ENCODE measurements at places on chromosomes 3 and 15. TPM values are rescaled to one million over a fixed set of nuclear protein-coding genes. Genes with fewer than 3 reads are reported as not detected.

GRCh38 chr3:23068016-23068728 is 135.0 kb upstream of the UBE2E2 start:
- no peak overlapping the region for H3K4me3 ChIP-seq
- no peaks in the 10 kb centered on the region for H3K4me1 ChIP-seq
- no peak for DNase-seq

DNA sequence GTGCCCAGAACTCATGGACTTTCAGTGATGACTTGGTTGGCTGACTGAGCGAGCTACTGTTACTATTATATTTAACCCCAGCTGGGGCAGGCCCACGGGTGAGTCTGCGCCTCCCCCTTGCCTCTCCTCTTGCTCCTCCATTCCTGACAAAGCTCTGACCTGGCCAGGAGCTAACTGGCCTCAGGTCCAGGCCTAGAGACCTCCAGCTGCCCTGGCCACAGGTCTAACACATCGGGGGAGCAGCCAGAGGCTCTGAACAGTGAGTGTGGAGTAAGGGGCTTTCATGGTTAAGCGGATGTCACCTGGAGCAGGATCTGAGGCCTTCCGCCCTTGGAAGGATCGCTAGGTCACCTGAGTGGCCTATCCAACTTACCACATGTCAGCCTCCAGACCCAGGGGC is 96.3 kb upstream of the HERC1 start:
- DNase-seq, result no peak
- no peaks in the 10 kb centered on the region for H3K4me1 ChIP-seq
- no peak overlapping the region for H3K27ac ChIP-seq
- H3K4me3 ChIP-seq, result no peak overlapping the region
- no peaks in the 10 kb centered on the region for H3K36me3 ChIP-seq

- no peak overlapping the region for H3K27ac ChIP-seq
- H3K27me3 ChIP-seq, result peaks cover 2% of the 10 kb centered on the region
- peaks cover 4% of the 10 kb centered on the region for H3K4me1 ChIP-seq
- no peak overlapping the region for H3K4me3 ChIP-seq
Measured at GRCh38 chr15:73305331-73306211, 63.2 kb downstream of the HCN4 start.

DNA sequence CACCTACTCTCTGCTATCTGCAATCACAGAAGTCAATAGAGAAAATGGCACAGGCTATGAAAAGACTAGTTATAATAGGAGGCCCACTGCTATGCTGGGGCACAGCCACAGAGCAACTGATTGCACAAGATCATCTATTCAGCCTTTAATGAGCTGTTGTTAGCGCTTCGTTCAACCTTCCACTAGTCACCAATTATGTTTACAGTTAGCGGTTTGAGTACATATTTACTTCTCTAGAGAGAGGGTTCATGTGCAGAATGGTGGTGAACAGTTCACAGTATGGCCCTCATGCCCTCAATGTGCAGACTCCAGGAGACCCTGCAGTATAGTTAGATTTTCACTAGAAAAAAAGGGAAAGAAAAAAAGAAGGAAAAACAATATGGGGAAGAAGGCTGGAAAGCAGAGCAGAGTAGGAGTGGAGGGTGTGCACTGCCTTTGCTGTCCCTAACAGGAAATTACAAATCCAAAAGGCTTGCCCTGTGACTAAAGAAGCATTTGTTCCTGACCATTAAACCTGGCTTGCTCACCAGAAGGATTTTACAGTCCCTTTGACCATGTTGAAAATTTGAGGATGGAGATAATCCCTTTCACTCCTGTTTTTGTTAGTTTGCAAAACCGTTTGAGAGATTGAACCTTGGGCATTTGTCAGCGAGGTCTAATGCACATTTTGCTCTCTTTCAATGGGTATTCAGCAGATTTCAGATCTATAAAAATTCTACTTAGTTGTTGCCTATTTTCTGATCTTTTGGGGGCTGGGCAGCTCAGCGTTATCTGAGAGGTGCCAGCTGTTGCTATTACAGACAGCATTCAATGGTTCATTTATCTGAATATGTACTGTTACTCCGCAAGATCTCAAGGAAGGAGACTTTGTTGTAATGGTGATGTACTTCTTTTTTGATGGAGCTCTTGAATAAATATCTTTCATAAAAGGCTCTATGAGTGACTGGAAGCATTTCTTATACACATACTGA is 296.1 kb downstream of the LSAMP start:
- no peak for DNase-seq
- H3K4me1 ChIP-seq, result no peaks in the 10 kb centered on the region
- H3K27ac ChIP-seq, result no peak overlapping the region
- H3K36me3 ChIP-seq, result no peaks in the 10 kb centered on the region
- H3K27me3 ChIP-seq, result no peaks in the 10 kb centered on the region
- no peak overlapping the region for H3K4me3 ChIP-seq

GRCh38 chr3:185423178-185423577 is 60.2 kb downstream of the MAP3K13 start:
- H3K4me1 ChIP-seq, result no peaks in the 10 kb centered on the region
- peaks cover 17% of the 10 kb centered on the region for H3K27me3 ChIP-seq
- no peak overlapping the region for H3K4me3 ChIP-seq
- no peak for DNase-seq
- H3K36me3 ChIP-seq, result no peaks in the 10 kb centered on the region

GRCh38 chr3:56089739-56090138 is 378.5 kb downstream of the ERC2 start:
- peaks cover 2% of the 10 kb centered on the region for H3K27me3 ChIP-seq
- H3K4me1 ChIP-seq, result no peaks in the 10 kb centered on the region
- DNase-seq, result no peak

- no peaks in the 10 kb centered on the region for H3K4me1 ChIP-seq
- no peaks in the 10 kb centered on the region for H3K36me3 ChIP-seq
- no peak overlapping the region for H3K27ac ChIP-seq
Measured at GRCh38 chr3:37963635-37964034, 27.0 kb upstream of the VILL start.

- no peaks in the 10 kb centered on the region for H3K27me3 ChIP-seq
- H3K27ac ChIP-seq, result no peak overlapping the region
- no peak for DNase-seq
- peaks cover 3% of the 10 kb centered on the region for H3K4me1 ChIP-seq
Measured at GRCh38 chr15:75215107-75216004, 13.7 kb downstream of the C15orf39 start.

GRCh38 chr3:61407397-61407796 is 154.0 kb upstream of the PTPRG start:
- no peak overlapping the region for H3K27ac ChIP-seq
- no peak overlapping the region for H3K4me3 ChIP-seq
- no peak for DNase-seq
- no peaks in the 10 kb centered on the region for H3K36me3 ChIP-seq

DNA sequence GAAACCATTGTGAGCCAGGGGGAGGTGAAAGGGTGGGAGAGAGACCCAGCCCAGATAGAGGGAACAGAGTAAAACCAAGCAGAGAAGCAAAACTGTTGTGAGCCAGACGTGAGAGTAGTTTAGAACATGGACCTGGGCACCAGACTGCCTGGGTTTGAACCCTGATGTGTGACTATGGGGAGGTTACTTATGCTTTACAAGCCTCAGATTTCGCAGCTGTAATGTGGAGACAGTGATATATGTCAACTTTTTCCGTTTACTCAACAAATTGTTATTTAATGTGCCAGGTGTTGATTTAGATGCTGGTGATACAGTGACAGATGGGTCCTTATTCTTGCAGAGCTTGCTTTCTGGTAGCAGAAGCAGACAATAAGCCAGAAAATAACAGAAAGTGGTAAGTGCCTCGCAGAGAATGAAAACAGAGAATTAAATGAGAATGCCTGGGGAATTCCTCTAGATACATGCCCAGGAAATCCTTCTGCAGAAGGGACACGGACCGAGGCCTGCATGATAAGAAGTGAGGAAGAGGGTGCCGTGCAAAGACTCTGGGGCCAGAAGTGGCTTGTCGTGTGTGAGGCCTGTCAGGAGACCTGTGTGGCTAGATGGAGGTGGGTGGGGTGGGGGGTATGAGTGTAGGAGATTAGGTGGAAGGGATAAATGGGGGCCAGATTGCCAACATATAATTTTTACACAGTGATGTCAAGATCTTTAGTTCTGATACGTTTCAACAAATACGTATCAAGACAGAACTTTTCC is 15.0 kb downstream of the KAT2B start:
- DNase-seq, result no peak
- H3K4me3 ChIP-seq, result no peak overlapping the region

DNA sequence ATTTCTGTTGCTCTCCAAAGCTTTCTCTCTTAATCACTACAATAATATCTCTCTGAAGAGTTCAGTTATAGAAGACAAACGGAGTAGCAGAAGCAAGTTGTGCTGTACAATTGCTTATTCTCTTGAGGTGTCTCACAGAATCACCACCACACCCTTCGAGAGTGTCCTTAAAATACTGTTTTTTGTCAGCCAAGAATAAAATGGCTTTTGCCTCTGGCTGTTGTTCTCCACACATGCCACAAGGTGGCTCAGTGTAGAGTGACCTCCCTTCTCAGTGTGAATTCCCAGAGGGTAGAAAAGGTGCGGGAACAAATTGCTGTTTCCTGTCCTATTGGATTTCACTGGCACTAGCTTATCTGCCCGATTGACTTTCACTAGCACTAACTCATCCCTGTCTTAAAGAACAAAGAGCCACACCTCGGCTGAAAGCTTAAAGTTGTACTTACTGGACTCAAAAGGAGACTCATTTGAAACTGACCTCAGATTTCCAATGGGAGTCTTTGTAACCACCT is 134.2 kb upstream of the SATB1 start:
- no peak overlapping the region for H3K4me3 ChIP-seq
- H3K36me3 ChIP-seq, result peaks cover 14% of the 10 kb centered on the region
- no peaks in the 10 kb centered on the region for H3K27me3 ChIP-seq
- peak overlapping the region; percentile 83 for H3K27ac ChIP-seq
- peaks cover 49% of the 10 kb centered on the region for H3K4me1 ChIP-seq

GRCh38 chr15:71219645-71220044 is 104.4 kb downstream of the THSD4 start:
- H3K27me3 ChIP-seq, result peaks cover 5% of the 10 kb centered on the region
- H3K4me1 ChIP-seq, result no peaks in the 10 kb centered on the region
- no peak overlapping the region for H3K4me3 ChIP-seq
- no peaks in the 10 kb centered on the region for H3K36me3 ChIP-seq
- no peak for DNase-seq

- no peak overlapping the region for H3K27ac ChIP-seq
- H3K4me3 ChIP-seq, result no peak overlapping the region
- DNase-seq, result no peak
- H3K27me3 ChIP-seq, result peaks cover 4% of the 10 kb centered on the region
- H3K36me3 ChIP-seq, result no peaks in the 10 kb centered on the region
Measured at GRCh38 chr3:129953621-129954020, 20.9 kb upstream of the TRH start.

DNA sequence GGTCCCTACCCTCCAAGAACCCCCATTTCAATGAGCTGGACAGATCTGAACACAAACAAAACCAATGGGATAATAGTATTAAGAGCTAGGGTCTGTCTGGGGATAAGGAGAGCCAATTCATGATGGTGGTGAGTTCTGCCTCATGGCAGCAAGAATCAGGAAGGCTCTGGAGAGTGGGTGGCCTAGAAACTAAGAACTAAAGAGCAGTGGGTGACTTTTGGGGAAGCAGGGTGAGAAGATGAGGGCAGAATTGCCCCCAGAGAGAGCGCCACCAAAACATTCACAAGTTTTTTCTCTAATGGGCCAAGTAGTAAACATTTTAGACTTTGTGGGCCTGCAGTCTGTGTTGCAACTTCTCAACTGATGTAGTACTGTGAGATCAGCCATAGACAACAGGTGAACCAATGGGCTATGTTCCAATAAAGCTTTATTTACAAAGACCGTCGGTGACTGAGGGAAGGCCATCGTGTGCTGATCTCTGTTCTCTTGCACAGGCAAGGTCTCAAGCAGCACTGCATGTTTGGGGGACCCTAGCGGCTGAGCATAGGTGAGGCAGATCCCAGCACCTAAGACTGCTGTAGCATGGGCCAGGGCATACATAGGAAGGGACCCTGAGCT is 225.5 kb upstream of the ST8SIA2 start:
- DNase-seq, result no peak
- peaks cover 3% of the 10 kb centered on the region for H3K36me3 ChIP-seq
- H3K4me3 ChIP-seq, result no peak overlapping the region
- H3K27me3 ChIP-seq, result no peaks in the 10 kb centered on the region

PRICKLE2 gene
- not detected for total RNA-seq

TNFSF10 gene
- total RNA-seq, result 97.9 TPM

TIGIT gene
- 7.0 TPM for total RNA-seq

TMEM108 gene
- not detected for total RNA-seq

SCAANT1 gene
- not detected for total RNA-seq

ZIC1 gene
- not detected for total RNA-seq

SMAD6 gene
- 0.40 TPM for total RNA-seq

DPPA4 gene
- not detected for total RNA-seq

PCOLCE2 gene
- not detected for total RNA-seq
